PC-3 (cell line): ENCODE measurements at places on chromosomes 12 and 14. TPM values are rescaled to one million over a fixed set of nuclear protein-coding genes. Genes with fewer than 3 reads are reported as not detected.

- peak; percentile 87 for DNase-seq
- H3K4me3 ChIP-seq: no peak overlapping the region
- no peaks in the 10 kb centered on the region for H3K27me3 ChIP-seq
- H3K4me1 ChIP-seq: peaks cover 37% of the 10 kb centered on the region
These were observed 255.8 kb upstream of the HMGA2 start for GRCh38 chr12:65568517-65568916.

GRCh38 chr14:101721111-101721510 lies 40.4 kb upstream of the PPP2R5C start:
- H3K4me1 ChIP-seq: peaks cover 18% of the 10 kb centered on the region
- H3K27ac ChIP-seq: peak overlapping the region; percentile 88
- no peaks in the 10 kb centered on the region for H3K27me3 ChIP-seq
- H3K36me3 ChIP-seq: no peaks in the 10 kb centered on the region
- DNase-seq: no peak

DNA sequence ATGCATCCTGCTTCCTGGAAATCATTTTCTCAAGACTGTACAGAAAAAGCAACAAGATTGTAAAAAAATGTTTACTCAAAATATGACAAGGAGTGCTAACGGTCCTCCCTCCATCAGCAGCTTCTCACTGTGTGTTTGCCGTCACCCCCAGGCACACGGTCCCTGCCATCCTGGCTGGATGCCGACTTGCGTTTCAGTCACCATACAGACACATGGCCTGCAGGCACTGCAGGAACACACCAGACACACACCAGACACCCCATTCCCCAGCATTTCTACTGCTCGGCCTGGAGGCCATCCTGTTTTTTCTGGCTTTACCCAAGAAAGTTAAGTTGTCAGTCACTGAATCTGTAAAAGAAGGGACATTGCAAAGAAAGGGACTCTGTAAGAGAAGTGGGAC lies 10.8 kb downstream of the KCNK10 start:
- DNase-seq: no peak
- no peaks in the 10 kb centered on the region for H3K36me3 ChIP-seq
- no peaks in the 10 kb centered on the region for H3K4me1 ChIP-seq

DNA sequence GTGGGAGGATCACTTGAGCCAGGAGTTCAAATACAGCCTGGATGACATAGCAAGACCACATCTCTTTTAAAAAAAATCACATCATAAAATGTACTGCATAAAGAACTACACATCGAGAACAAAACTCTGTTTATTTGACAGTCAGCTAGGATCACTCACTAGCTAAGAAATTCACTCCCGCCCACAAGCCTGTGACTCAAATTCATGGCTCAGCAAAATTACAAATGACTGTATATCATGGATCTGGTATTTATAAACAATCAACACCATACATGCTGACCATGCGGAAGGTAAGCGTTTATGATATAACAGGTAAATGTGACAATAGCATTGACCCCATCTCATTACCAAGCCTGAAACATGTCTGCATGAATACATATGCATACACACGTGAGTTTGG lies 206.5 kb downstream of the EFCAB11 start:
- DNase-seq: no peak
- no peak overlapping the region for H3K4me3 ChIP-seq
- no peaks in the 10 kb centered on the region for H3K27me3 ChIP-seq
- H3K36me3 ChIP-seq: no peaks in the 10 kb centered on the region

- no peak overlapping the region for H3K27ac ChIP-seq
- no peak for DNase-seq
- H3K27me3 ChIP-seq: no peaks in the 10 kb centered on the region
- no peaks in the 10 kb centered on the region for H3K4me1 ChIP-seq
- H3K36me3 ChIP-seq: no peaks in the 10 kb centered on the region
- no peak overlapping the region for H3K4me3 ChIP-seq
These were observed 189.5 kb downstream of the PHLDA1 start for GRCh38 chr12:75842090-75842489.

The C12orf54 gene
- total RNA-seq: not detected in 2 replicates

The SLC6A13 gene
- total RNA-seq: not detected in 2 replicates

The KIF26A gene
- 3.1 TPM in 2 replicates for total RNA-seq

The PNMA1 gene
- 30.8 and 36.7 TPM in 2 replicates for total RNA-seq

The PLEKHH1 gene
- total RNA-seq: 6.2 and 11.1 TPM in 2 replicates
